Hair follicular keratinocyte (primary cell): ENCODE measurements at places on chromosomes 12 and 14. TPM values are rescaled to one million over a fixed set of nuclear protein-coding genes. Genes with fewer than 3 reads are reported as not detected.

The PTGER2 gene
- 0.84 and 1.2 TPM in 2 replicates for total RNA-seq

The RPS6KL1 gene
- total RNA-seq = 2.1 and 3.3 TPM in 2 replicates

The BDKRB2 gene
- 10.5 and 20.1 TPM in 2 replicates for total RNA-seq

The OR4Q2 gene
- total RNA-seq = not detected in 2 replicates

The GLT8D2 gene
- 10.7 and 15.4 TPM in 2 replicates for total RNA-seq

The LRRC43 gene
- 0.30 and 0.62 TPM in 2 replicates for total RNA-seq

The RHOJ gene
- total RNA-seq = not detected in 2 replicates

The PAWR gene
- total RNA-seq = 32.3 and 42.3 TPM in 2 replicates

The ZNF384 gene
- total RNA-seq = 11.6 and 14.3 TPM in 2 replicates

The STYK1 gene
- total RNA-seq = 1.2 and 2.1 TPM in 2 replicates

The HELB gene
- total RNA-seq = 1.8 and 2.2 TPM in 2 replicates

The ASCL1 gene
- total RNA-seq = not detected in 2 replicates

The SMIM41 gene
- not detected in 2 replicates for total RNA-seq

The SERPINA6 gene
- not detected in 2 replicates for total RNA-seq

The C12orf54 gene
- 2.5 and 3.7 TPM in 2 replicates for total RNA-seq

The AGAP2 gene
- 0.80 and 0.94 TPM in 2 replicates for total RNA-seq

The CLECL1 gene
- total RNA-seq = not detected in 2 replicates

The POP5 gene
- 44.7 and 68.0 TPM in 2 replicates for total RNA-seq

The PLBD1 gene
- total RNA-seq = under 0.01 and 1.1 TPM in 2 replicates

The DIO2 gene
- not detected in 2 replicates for total RNA-seq

The ATL1 gene
- total RNA-seq = 2.6 and 15.1 TPM in 2 replicates

The WDR89 gene
- 9.1 and 12.6 TPM in 2 replicates for total RNA-seq

The ABCD4 gene
- total RNA-seq = 16.8 and 24.2 TPM in 2 replicates

The PIWIL1 gene
- under 0.01 TPM in 1 of 2 replicates, not detected in the other for total RNA-seq

The SRRM4 gene
- total RNA-seq = not detected in 2 replicates

The FOXN4 gene
- not detected in 2 replicates for total RNA-seq

The ABCC9 gene
- 0.42 TPM in 1 of 2 replicates, not detected in the other for total RNA-seq

The PFKM gene
- 50.0 and 61.6 TPM in 2 replicates for total RNA-seq

The RIN3 gene
- total RNA-seq = 3.4 and 4.2 TPM in 2 replicates

The LRRIQ1 gene
- 0.08 and 0.11 TPM in 2 replicates for total RNA-seq

The LUM gene
- 0.55 and 7.5 TPM in 2 replicates for total RNA-seq

The DAO gene
- not detected in 2 replicates for total RNA-seq

The RIMBP2 gene
- 0.19 TPM in 1 of 2 replicates, not detected in the other for total RNA-seq

The GPR137C gene
- total RNA-seq = 0.08 TPM in 1 of 2 replicates, not detected in the other

The LBHD2 gene
- total RNA-seq = not detected in 2 replicates

The TAS2R30 gene
- total RNA-seq = 0.08 TPM in 1 of 2 replicates, not detected in the other

The GALNT8 gene
- total RNA-seq = 0.11 and 0.23 TPM in 2 replicates

The ADCY6 gene
- 5.7 and 11.2 TPM in 2 replicates for total RNA-seq

The TUBA1A gene
- total RNA-seq = 80.7 and 95.5 TPM in 2 replicates

The PACS2 gene
- 31.4 and 53.8 TPM in 2 replicates for total RNA-seq

The KLRC3 gene
- not detected in 2 replicates for total RNA-seq

The CCDC177 gene
- total RNA-seq = not detected in 2 replicates

The MMP19 gene
- total RNA-seq = 3.8 and 8.1 TPM in 2 replicates

The PDE3A gene
- 0.08 TPM in 1 of 2 replicates, not detected in the other for total RNA-seq
